ENCODE measurements at places on chromosomes 5 and 9.

DNA sequence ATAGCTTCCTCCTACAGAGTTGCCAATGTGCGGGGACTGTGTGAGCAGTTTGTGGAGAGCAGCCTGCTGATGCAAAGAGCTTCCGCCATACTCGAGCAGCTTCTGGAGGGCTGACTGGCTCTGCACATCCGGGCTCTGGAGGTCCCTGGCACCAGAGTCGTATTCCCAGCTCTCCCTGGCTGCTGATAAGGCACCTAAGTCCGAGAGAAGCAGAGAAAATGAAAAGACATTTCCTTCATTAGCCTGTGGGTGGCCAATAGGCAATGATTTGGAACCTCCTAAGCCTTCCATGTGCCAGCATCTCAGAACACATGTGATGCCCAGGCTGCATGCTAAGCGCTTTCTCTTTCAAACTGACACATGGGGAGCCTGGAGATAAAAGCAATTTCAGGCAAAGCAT is 94.3 kb downstream of the TSSK1B start:
- no peak for DNase-seq

DNA sequence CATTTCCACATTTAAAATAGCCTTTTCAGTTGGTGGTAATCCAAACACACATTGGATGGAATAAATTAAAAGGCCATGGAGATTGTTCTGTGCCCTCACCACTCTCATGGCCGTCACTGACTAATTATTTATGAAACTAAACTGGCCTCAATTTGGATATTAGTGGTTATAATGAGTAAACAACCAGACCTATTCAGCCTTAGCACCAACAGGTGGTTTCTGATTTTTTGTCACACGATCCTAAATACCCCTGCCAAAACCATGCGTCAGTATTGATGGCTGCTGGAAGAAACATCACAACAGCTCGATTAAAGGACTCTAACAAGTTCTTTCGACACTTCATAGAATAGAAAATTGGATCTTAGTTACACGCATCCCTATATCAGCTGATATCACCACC is 276.0 kb upstream of the DAP start:
- no peak for DNase-seq

DNA sequence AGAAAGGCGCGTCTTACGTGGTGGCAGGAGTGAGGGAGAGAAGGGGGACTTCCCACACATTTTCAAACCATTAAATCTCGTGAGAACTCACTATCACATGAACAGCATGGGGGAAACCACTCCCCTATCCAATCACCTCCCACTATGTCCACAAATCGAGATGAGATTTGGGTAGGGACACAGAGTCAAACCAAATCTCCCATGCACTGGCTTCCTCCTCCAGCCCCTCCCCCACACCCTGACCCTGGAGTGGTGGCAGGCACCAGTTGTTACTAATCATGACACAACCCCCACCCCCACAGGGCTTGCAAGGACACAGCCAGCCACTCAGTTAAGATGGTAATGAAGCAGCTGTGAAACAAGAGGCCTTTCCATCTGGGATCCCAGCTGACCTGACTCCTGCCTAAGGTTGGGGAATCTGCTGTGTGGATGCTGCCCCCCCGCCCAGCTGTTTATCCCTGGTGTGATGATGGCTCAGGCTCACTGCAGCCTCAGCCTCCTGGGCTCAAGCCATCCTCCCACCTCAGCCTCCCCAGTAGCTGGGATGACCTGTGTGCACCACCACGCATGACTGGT is 57.1 kb upstream of the FUBP3 start:
- DNase-seq, result no peak

- DNase-seq, result peak; percentile 29
These were observed 291.8 kb upstream of the DAB2 start for GRCh38 chr5:39716532-39717028.

GRCh38 chr5:138637256-138637655 is 62.1 kb upstream of the HSPA9 start:
- no peak for DNase-seq

- DNase-seq, result no peak
These were observed 132.5 kb upstream of the FBXL7 start for GRCh38 chr5:15367489-15367888.

DNA sequence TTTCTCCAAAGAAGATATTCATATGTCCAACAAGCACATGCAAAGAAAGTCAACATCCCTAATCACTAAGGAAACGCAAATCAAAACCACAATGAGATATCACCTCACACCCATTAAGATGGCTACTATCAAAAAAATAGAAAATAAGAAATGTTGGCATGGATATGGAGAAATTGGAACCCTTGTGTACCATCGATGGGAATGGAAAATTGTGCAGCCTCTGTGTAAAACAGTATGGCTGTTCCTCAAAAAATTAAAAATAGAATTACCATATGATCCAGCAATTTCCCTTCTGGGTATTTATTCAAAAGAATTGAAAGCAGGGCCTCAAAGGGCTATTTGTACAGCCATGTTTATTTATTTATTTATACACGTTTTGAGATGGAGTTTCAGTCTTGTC is 43.0 kb upstream of the HRH2 start:
- no peak for DNase-seq

DNA sequence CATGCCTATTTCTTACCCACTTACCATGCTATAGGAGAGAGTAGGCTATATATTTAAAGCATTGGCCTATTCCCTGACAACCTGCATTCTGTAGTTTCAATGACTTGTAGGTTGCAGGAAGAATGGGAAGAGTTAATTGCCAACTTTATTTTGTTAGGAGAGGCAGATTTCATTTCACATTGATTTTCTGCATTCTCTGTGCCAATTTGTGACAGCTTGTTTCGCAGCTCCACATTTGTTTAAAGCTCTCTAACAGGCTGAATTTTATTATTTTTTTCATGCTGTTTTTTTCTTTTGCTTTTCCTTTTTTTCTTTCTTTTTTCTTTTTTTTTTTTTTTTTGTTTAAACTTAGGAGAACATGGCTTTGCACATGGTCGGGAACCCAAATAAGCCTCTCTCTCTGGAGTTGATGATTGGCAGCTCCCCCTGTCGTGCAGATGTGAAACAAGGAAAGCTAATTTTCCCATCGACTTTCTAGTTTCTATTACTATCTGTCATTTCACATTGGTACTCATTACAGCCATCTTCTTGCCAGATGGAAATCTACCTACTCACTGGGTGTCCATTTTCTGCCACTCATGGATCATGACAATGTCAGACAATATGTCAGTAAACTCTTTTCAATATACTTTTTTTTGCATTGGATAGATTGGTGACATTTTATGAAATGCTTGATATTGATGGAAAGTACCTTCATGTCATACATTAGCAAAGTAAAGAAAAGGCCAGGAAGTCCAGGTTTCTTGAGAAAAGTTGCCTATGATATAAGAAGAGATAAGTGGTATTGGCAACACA is 223.2 kb downstream of the KCTD16 start:
- no peak for DNase-seq

GRCh38 chr5:100890461-100891008 is 12.5 kb downstream of the ST8SIA4 start:
- peak; percentile 34 for DNase-seq

- no peak for DNase-seq
These were observed 789 bp downstream of the DOK3 start for GRCh38 chr5:177508837-177509236.

- peak; percentile 26 for DNase-seq
These were observed 162.8 kb downstream of the PIK3R1 start for GRCh38 chr5:68378204-68378820.

DNA sequence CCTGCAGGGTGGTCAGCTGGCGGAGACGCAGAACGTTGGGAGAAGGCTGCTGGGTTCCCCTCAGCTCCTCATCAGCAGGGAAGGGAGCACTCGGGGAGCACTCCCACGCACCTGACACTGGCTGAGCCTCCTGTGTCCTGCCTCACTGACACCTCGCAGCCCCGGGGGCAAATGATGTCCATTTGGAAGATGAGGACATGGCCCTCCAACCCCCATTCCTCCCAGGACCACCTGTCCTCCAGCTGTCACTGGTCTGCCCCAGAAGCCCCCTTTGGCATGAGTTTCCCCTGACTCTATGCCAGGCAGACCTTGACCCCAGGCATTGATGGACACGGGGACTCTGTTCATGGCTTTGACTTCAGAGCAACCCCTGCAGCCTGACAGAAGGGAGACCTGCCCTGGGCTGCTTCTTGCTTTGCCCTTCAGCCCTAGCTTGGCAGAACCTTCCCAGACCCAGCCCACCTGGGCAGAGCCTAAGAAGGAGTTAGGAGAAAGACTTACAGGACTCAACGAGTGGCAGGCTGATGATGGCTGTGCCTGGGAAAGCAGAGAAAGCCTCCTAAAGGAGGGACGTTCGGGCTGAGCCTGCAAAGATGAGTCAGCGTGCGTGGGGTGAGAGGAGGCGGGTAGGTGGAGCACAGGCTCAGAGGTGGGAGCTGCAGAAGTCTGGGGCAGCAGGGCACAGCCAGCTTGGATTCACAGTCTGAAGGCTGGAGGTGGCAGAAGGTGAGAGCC is 90.6 kb downstream of the LMX1B start:
- DNase-seq, result no peak

- DNase-seq, result peak; percentile 57
These were observed 27.5 kb downstream of the SH3TC2 start for GRCh38 chr5:149035372-149035790.

DNA sequence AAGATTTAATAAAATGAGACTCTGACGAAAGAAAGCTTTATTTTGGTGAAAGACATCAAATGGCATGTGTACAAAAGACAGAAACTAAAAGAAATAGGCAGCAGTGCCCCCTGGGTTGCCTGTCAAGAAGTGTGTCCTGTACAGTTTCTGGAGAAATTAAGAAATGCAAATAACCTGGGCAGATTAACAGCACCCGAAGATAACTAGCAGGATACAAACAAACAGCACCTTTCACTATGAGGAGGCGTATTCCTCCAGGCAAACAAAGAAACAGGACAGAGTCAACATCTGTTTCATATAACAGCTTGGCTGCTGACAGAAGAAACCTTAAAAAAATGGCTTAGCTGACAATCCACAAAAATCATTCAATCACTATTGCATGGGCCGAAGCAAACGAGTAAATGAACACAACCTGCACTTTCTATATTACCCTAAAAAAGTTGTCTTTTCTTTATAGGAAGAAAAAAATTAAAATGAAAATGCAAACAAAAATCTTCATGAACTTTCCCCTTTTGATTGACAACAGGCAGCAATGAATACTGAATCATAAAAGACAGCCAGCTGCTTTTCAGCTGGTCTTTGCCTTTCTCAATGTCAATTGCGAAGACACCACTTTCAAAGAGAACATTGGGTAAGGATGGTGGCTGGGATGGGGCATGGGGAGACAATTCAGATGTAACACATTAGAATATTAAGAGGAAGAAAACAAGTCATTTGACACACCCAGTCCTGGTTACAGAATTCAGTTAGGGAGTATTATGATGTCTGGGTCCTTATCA is 162.1 kb downstream of the ARL15 start:
- DNase-seq, result no peak

- DNase-seq, result no peak
These were observed 60.4 kb downstream of the WDR41 start for GRCh38 chr5:77431719-77432118.

DNA sequence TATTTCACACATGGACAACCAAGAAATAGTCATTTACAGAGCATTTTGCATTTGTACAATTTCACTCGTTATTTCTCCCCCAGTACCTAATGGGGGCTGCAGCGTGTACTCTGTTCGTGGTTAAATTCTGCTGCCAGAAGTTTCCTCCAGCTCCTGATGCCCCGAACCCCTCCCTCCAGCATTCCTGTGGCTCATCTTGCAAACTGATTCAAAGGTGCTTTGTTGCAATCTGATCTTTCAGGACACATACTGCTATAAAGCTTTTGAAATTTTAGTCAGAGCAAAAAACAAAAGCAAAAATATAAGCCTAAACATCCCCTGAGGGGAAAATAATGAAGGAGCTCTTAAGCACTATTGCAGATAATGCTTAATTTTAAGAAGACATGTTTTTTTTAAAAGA is 27.7 kb downstream of the UBLCP1 start:
- DNase-seq, result no peak
